ENCODE measurements at places on chromosomes 16 and 17.
A peak's percentile ranks its signal among the peaks of the same experiment; 100 is the strongest.

- peak; percentile 7 for DNase-seq
Observed at GRCh38 chr17:4598776-4599504, 14.6 kb downstream of the SMTNL2 start.

DNA sequence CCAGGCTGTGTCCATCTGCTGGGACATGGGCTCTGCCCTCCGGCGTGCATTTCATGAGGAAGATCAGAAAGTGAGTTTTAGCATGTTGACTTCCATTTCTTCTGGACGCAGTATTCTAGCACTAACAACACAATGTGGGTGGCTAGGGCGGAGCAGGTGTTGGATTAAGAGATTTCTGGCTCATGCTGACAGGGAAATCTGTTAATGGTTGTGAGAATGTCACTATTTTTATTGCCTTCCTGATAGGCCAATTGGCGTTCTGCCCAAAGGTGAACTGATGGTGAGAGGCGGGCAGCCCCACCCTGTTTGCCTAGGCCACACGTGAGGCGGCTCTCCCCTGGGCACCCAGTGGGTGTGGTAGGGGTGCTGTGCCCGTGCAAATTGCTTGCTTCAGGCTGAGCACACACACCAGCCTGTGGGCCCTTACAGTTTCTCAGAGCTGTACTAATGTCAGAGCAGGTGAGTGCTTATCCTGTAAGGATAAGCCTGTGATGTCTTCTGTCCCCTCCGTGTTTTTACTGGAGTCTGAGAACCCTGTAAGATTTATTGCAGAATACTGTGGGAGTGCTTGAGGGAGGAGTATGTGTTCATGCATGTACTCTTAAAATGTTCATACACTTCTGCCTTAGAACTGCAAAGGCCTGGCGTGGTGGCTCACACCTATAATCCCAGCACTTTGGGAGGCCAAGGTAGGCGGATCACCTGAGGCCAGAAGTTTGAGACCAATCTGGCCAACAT lies 30.9 kb downstream of the PGS1 start:
- DNase-seq, result no peak

DNA sequence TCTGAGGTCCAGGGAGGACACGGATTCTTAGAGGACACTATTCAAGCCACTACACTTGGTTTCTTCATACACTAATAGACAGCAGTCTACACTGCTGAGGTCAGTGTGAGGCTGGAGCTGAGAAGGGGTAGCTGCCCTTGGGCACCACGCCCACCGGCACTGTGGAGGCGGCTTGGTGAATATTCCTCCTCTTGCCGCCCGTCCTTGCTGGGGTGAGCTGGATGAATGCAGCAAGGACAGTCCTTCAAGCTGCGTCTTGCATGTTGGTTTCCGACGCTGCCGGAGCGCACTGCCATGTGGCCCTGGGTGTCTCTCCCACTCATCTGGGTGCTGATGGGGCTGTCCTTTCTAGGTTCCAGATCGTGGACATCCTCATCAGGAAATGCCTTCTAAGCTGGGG lies 2.6 kb downstream of the ZNF205 start:
- DNase-seq, result no peak

DNA sequence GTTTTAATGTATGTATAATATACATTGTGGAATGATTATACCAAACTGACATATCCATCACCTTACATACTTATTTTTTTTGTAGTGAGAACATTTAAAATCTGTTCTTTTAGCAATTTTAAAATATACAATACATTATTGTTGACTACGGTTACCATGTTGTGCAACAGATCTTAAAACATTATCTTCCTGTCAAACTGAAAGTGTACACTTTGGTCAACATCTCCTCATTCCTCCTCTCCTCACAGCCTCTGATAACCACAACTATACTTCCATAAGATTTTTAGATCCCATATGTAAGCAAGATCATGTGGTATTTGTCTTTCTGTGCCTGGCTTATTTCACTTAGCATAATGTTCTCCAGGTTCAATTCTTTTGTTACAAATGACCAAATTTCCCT lies 7.5 kb upstream of the DNAJA2 start:
- no peak for DNase-seq

GRCh38 chr16:49281480-49281842 lies at the start of gene CBLN1:
CBLN1 (minus strand) TSS chr16:49281838; CDS start chr16:49281465, 373 bp downstream.
- DNase-seq, result no peak

GRCh38 chr16:66580605-66581209 lies 1.4 kb downstream of the CMTM2 start:
- peak; percentile 51 for DNase-seq

GRCh38 chr17:68398691-68399637 lies 58.3 kb downstream of the WIPI1 start:
- peak; percentile 45 for DNase-seq

DNA sequence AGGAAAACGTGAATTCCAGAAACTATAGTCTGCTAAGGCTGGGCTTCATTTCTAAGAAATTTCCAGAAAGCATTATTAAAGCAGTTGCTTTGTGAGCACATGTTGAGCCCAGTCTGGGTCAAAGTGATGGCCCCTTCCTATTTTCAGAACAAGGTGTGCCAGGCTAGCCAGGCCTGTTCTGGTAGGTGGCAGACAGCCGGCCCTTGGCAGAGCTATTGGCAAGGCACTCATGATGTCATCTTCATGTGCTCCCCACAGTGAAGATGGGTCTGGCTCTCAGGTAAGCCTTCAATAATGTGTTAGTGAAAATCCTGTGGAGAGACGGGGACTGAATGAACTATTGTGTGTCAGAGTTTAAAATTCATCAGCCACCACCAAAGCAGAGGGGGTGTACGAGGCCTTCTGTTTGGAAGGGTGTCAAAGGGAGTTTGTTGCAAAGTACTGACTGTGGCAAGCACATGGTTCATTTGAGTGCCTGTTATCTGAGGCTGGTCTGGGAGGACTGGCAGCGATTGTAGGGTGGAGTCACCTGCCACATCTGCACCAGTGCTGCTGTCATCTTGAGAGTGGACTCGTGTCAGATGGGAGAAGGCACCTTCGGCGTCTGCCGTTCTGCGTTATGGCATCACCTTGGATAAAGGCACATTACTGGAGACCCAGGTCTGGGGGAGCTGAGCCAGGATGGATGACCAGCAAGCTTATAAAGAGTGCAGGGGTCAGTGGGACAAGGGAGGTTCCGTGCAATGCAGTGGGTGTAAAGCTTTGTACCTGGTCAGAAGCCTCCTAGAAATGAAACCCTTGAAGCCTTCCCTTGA lies 43.4 kb downstream of the KSR1 start:
- no peak for DNase-seq

- no peak for DNase-seq
Observed at GRCh38 chr17:22221344-22221743, 529.0 kb downstream of the KCNJ18 start.

- DNase-seq, result no peak
Observed at GRCh38 chr17:80291691-80292487, 31.2 kb downstream of the RNF213 start.

DNA sequence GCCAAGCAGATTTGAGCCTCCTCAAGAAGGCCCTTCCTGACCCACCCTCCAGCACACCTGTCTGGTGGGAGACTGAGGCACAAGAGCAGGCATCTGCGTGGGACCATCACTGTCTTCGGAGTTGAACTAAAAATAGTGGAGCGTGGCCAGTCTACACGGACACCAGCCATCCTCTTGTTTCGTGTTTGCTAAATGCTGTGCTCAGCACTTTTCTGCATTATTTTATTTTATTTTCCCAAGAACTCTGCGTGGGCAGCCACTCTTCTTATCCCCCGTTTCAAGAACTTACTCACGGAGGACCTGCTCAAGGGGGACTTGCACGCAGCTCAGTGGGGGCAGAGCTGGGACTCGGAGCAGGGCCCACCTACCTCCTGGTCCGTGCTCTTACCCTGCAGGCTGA lies 60.8 kb downstream of the SOCS3 start:
- DNase-seq, result no peak

- peak; percentile 68 for DNase-seq
Observed at GRCh38 chr17:40303708-40304551, 5.0 kb upstream of the RARA start.

DNA sequence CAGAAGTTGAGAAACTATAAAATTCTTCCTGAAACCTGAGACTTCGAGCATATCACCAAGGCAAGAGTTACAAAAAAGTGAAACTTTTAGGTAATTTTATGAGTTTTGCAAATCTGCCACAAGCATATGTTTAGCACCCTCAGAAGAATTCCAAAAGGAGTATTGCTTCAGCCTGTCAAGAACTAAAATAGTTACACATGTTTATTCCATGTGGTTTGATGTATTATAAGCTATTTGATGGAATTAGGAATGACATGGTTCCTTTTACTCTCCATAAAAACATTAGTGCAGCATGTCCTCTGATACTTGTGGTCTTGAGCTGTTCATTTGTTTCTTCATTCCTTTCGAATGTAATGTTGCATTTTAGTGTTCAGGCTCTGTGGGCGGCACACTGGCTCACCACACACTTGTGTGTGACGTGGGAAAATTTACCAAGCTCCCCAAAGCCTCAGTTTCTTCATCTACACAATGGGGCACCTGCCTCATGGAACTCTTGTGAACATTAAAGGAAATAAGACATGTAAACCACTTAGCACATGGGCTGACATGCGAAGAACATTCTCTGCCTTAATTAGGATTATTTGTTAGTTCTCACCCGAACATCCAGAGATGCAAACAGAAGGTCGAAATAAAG lies 204.2 kb upstream of the FOXF1 start:
- peak; percentile 93 for DNase-seq

DNA sequence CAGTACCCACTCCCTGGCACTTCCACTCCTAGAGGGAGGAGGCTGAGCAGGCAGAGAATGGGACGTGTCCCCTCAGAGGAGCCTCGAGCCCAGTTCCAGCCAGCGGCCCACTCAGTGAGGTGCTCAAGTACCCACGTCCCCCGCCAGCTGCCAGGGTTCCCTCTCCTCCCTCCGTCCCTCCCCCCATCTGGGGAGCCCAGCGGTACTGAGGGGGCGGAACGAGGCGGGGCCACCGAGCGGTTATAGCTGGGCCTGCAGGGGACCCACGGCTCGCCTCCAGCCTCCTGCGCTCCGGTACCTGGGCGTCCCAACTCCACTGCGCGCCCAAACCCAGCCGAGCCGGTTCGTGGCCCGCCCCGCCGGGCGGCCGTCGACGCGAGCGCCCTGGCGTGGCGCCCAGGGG lies at the start of gene NPW:
TSS of gene NPW (plus strand) at position 268 of the 403 bp plus-strand sequence.
- DNase-seq, result no peak

DNA sequence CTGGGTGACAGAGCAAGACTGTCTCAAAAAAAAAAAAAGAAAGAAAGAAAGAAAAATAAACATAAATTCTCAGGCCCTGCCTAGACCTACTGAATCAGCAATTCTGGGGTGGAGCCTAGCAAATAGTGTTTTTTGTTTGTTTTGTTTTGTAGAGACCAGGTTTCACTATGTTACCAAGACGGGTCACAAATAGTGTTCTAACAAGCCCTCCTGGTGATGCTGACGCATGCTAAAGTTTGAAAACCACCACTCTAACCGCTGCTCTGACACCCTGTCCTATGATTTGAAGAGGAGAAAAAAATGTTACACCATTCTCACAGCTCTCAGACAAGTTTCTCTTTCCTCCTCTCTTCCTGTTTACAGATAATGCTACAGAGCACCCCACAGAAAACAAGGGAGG lies 1.5 kb downstream of the MRPL10 start:
- no peak for DNase-seq

- no peak for DNase-seq
Observed at GRCh38 chr16:68230176-68230571, 5.8 kb downstream of the ESRP2 start.

GRCh38 chr17:32944248-32945020 lies 16.5 kb downstream of the TMEM98 start:
- no peak for DNase-seq

DNA sequence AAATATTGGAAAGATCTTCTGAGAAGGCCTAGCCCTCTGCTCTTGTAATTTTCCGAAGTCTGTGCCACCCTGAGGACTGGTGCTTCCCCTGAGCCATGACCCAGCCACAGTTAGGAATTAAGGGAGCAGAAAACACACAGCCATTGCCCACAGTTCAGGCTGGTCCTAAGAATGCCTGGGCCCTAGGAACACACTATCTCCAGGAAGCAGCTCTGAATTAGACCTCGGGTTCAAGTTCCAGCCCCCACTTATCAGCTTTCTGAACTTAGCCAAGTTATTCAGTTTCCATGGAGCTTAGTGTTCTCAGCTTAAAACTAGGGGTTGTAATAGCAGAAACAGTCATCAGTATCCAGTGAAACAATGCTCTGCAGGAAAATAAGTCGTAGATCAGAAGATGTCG lies 56.0 kb downstream of the CDH13 start:
- DNase-seq, result no peak

DNA sequence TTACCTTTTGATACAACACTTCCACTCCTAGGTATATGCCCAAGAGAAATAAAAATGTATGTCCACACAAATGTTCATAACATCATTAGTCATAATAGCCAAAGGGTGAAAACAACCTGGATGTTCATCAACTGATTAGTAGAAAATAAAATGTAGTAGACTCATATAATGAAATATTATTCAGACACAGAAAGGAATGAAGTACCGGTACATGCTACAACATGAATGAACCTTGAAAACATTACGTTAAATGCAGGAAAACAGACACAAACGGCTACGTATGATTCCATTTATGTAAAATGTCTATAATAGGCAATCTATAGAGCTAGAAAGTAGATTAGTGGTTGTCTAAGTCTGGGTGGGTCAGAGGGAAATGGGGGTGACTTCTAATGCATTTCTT lies 358.5 kb downstream of the CA10 start:
- no peak for DNase-seq

- peak; percentile 84 for DNase-seq
Observed at GRCh38 chr17:65561452-65562205, at the start of gene AXIN2. AXIN2 (minus strand) TSS chr17:65561648; CDS start chr17:65558620, 3,028 bp downstream.

GRCh38 chr16:69754143-69754468 lies 620 bp downstream of the NOB1 start:
- no peak for DNase-seq

- DNase-seq, result no peak
Observed at GRCh38 chr17:63596856-63597586, 3.7 kb upstream of the TACO1 start.

- DNase-seq, result no peak
Observed at GRCh38 chr17:1939981-1940809, 84.9 kb downstream of the RTN4RL1 start.

- DNase-seq, result peak; percentile 91
Observed at GRCh38 chr17:13346081-13346533, 255.6 kb downstream of the HS3ST3A1 start.

GRCh38 chr17:56594320-56595107 lies 1.0 kb downstream of the NOG start:
- DNase-seq, result no peak

DNA sequence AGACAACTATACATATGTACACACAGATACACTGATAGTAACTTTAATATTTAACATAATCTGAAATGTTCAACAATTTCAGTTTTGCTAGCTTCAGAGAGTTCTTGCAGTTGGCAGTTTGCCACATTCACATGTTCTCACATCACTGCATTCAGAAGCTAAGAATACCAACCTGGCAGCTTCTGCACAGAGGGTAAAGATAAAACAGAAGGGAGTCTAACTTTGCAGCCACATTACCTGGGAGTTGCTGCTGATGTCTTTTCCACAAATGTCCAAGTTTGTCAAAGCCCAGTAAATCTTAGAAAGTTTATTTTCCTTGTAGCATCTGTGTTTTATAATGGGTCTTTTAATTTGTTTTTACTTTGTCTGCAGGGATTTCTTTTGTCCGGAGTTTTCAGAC lies 332.0 kb downstream of the BCAS3 start:
- no peak for DNase-seq

All from fibroblast of skin of left quadriceps (primary cell).